ENCODE measurements at places on chromosomes 16 and 17. TPM values are rescaled to one million over a fixed set of nuclear protein-coding genes. Genes with fewer than 3 reads are reported as not detected.

Gene HOXB13
- total RNA-seq = not detected

Gene IRX5
- total RNA-seq = not detected

Gene TAC4
- total RNA-seq = not detected

Gene LYRM1
- total RNA-seq = 49.8 TPM

All from parietal lobe (tissue), 2 donors.